Foreskin melanocyte (primary cell): ENCODE measurements at places on chromosomes 7 and 10.
A peak's percentile ranks its signal among the peaks of the same experiment; 100 is the strongest.

DNA sequence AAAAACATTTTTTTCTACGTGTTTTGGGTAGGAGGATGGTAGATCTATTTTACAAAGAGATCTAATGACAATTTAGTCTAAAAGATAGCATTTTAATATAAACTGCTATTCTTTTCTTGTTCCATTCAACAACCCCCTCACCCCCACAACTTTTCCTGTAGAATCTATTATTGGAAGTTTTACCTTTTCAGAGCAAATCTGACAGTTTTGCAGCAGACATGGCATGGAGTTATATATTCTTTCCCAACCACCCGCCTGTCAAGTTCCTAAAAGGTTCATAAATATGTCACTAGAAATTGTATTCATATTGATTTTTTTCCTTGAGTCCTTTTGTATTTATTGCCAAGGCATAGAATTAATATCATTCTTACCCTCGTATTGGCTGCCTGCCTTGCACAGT, 21.5 kb upstream of the NAMPT start:
- DNase-seq, result no peak

DNA sequence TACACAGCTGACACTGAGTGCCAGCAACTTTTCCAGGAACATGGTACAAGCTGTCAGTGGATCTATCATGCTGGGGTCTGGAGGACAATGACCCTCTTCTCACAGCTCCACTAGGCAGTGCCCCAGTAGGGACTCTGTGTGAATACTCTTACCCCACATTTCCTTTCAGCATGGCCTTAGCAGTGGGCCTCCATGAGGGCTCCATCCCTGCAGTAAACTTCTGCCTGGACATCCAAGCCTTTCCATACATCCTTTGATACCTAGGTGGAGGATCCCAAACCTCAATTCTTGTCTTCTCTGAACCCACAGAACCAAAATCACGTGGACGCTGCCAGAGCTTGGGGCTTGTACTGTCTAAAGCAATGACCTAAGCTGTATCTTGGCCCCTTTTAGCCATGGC, 116.8 kb downstream of the IQUB start:
- no peak for DNase-seq

- DNase-seq, result no peak
Observed at GRCh38 chr7:66205741-66206090, 582 bp downstream of the TPST1 start.

DNA sequence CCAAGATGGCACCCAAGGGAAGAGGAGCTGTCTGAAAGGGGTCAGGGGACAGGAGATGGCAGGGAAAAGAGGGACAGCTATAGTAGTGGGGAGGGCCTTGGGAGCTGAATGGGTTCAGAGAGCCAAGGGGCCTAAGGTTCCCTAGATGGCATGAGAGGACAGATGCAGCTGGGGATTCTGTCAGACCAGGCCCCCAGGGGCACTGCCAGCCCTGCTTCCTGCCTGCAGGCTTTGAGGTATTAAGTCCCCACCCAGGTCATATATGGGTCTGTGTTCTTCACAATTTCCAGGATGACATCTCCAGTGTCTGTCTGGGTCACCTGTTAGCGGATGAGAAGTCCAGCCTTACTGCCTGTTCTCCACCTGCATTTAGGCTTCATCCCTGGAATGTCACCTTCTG, 56.7 kb downstream of the NEURL1 start:
- no peak for DNase-seq

DNA sequence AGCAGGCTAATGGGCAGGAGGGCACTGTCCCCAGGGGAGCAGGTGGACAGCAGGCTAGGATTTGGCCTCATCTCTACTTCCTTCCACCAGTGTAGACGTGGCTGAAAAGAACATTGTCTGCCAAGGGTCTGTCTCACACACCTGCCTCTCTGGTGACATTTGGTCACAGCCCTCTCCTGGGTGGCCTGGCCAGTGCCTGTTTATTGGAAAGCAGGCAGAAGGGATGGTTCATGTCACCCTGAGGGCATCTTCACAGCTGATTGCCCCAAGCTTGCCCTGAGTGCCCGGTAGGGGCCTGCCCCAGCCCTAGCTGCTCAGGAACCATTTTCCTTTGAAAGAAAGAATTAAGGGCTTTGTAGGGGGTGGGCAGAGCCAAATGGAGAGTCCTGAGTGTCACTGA, 138.7 kb downstream of the C10orf105 start:
- DNase-seq, result no peak

- DNase-seq, result peak; percentile 35
Observed at GRCh38 chr7:137626469-137627067, 220.2 kb downstream of the DGKI start.

- no peak for DNase-seq
Observed at GRCh38 chr10:101485207-101485606, 102.8 kb downstream of the POLL start.

GRCh38 chr10:114584419-114584818, 73.7 kb downstream of the ABLIM1 start:
- DNase-seq, result no peak

DNA sequence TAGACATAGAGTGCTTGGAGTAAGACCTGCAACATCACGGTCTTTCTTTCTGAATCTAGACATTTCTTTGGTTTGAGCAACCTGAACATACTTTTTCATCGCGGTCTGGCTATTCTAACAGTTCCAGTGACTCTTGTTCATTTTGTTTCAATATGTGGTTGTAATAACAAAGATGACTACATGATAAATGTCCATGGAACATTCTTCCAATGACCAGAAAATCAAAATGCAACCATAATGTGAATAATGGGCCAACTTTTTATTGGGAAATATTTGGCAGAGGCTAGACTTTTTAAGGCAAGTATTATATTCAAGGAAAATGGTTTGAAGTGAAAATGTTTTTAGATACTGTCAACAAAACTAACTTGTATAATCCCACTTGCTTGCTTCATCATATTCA, 282.5 kb downstream of the INHBA start:
- DNase-seq, result no peak

GRCh38 chr7:158037211-158037610, 550.4 kb downstream of the PTPRN2 start:
- no peak for DNase-seq

GRCh38 chr7:8921807-8922206, 488.4 kb downstream of the NXPH1 start:
- no peak for DNase-seq

GRCh38 chr10:102322914-102323313, 72.6 kb upstream of the NFKB2 start:
- DNase-seq, result no peak

DNA sequence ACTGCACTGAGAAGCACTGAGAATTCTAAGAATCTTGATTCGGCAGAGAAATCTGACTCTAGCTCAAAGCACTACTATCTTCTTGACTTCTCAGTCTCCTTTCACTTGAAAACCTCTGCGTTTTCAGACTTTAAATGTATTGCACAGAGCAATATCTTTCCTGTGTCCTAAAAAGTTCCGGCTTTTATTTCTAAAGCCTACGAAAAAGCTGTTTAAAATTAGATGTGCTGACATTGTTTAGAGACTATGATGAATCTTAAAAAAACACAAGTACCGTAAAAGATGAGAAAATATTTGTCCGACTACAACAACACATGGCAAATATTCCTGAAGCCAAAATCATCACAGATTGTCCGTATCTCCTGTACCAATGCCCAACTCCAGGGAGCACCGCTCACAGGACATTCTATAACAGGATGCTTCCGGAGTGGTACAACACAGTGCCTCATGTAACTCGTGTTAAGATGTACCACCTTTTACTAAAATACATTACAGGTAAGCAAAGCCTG, 136.9 kb downstream of the CUBN start:
- DNase-seq, result no peak

DNA sequence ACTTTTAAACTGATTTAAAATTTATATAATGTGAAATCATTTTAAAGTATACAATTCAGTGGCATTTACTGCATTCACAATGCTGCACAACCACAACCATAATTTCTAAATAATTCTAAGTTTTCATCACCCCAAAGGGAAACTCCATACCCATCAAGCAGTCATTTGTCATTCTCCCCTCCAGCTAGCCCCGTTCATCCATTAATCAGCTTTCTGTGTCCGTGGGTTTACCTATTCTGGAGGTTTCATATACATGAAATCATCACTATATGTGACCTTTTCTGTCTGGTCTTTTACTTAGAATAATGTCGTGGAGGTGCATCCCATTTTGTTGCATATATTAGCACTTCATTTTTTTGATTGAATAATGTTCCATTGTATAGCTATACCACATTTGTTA, 214.1 kb downstream of the ADK start:
- no peak for DNase-seq

DNA sequence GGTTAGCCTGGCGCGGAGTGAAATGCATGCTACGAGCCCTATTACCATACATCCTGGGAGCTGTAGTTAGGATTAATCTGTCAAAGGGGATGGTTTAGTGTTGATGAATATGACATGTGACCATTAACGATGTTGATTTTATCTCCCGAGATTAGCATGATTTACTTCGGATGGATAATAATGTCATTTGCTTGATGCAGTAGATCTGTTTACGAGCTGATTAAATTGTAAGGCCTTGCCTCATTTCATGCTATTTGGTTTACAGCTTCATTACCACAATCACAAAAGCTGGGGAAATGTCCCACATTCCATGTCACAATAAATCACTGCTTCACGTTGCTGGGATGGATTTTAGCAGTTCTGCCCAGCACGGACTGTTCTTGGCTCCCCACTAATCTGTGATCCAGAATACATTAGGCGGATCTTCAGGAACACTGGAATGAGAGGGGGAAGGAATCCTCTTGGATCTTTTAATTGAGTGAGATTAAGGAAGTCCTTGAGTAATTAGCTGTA, 22.3 kb downstream of the ZNF503 start:
- DNase-seq, result no peak

GRCh38 chr10:117312430-117312829, 62.8 kb downstream of the PDZD8 start:
- no peak for DNase-seq

GRCh38 chr10:88707429-88708155, 1.5 kb downstream of the LIPK start:
- no peak for DNase-seq

- no peak for DNase-seq
Observed at GRCh38 chr7:114312649-114313048, 102.0 kb upstream of the FOXP2 start.

GRCh38 chr10:70513848-70514309, 35.3 kb downstream of the PALD1 start:
- no peak for DNase-seq

DNA sequence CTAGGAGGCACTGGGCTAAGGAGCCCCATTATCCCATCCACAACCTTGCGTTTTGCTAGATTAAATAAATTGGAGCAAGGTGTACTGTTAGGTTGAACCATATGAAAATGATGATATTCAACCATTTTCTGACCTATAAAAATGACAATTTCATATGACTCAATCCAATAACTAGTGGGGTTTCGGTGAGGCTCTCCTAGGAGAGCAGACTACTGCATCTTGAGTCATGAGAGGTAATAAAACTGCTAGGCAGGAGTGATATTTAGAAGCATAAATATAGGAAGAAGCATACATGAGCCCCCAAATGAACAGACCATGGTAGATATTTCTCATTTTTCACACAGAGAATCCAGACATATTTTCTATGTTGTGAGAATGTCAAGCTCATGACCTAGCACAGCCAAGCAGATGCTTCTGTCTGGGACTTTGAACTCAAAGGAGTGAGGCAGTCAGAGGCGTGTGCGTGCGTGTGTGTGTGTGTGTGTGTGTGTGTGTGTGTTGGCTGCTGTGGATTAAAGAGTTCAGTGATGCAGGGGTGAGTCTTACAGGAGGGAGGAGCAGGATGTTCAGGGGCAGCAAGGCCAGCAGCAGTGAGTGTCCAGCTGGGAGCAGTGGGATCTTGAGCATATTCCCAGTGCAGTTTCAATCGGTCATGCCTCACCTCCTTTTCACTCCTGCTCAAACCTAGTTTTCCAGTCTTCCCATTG, 17.8 kb upstream of the WDR11 start:
- DNase-seq, result no peak

GRCh38 chr7:76507723-76508406, 2.5 kb upstream of the UPK3B start:
- DNase-seq, result no peak

GRCh38 chr10:103078676-103079075, 114.4 kb downstream of the NT5C2 start:
- no peak for DNase-seq

GRCh38 chr10:30472414-30473155, 38.6 kb downstream of the MAP3K8 start:
- no peak for DNase-seq

DNA sequence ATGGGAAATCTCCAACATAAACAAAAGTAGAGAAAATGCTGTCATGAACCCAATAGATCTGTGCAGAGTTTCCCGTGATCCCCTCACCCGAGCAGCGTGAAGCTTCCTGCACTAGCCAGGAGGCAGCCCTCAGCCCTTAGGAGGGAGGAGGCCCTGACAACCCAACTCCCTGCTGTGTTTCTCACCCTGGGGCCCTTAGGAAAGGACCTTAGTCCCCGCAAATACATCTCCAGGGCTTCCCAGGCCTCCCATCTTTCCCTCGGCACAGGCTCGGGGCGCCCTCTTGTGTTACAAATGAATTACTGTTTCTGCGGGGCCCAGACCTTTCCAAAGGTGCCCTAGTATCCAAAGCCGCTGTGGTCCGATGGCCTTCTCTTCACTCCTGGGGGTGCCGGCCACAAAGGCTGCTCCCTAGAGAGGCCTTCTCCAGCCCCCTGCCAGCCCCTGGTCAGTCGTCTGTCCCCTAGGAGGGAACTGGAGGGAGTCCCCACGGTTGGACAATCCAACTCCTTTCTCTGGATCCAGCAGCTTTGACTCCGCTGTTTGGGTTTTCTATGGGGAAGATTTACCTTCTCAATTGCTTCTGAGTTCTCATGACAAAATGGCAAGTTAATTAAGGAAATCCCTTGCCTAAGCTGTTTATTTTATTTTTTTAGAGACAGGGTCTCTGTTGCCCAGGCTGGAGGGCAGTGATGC, 49.9 kb upstream of the SH2B2 start:
- peak; percentile 24 for DNase-seq

GRCh38 chr7:85376589-85376988, 189.7 kb upstream of the SEMA3D start:
- no peak for DNase-seq

DNA sequence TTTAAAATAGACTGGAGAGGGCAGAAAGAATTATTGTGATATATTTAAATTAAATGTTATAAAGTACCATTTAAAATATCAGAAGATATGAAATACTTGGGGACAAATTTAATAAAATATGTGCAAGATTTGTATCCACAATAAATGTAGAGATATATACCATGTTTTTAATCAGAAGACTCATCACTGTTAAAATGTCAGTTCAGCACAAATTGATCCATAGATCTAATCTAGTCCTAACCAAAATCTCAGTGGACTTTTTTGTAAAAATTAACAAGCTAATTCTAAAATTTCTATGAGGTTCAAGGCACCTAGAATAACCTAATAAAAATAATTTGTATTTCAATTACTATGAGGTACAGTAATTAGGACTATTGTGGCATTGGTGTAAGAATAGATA, 96.4 kb downstream of the CTNNA3 start:
- no peak for DNase-seq

DNA sequence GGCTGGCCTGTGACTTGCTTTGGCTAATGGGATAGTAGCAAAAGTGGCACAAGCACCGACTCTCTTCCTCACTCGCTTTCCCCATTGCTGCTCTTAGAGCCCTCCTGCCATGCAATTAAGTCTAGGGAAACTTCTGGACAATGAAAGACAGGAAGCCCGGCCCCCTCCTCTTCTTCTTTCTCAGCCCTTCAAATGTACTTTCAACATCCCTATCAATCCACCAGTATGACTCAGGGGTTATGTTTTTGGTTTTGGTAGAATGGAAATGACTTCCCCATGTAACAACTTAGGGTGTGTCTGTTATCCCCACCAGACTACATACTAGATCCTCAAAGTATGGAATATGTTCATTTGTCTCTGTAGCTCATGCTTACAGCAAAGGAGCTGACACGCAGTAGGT, 139.0 kb upstream of the GDF10 start:
- no peak for DNase-seq
